ENCODE measurements at places on chromosomes 5 and 9.

DNA sequence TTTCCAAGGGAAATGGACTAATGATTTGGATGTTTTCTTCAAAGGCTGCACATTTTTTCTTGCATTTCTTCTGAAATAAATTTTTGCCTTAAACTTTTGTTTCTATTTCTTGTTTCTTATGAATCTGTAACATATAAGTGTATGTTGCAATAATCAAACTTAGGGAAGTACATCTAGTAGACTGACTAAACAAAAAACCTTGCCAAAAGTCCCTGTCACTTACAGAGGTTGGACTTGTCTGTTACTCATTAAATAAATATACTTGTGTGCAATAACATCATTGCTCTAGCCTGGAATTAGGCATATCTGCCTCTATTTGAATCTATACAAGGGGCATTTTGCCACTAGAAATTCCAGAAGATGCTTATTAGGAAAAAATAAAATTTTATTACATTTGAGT lies 56.6 kb downstream of the C6 start:
- DNase-seq = no peak

DNA sequence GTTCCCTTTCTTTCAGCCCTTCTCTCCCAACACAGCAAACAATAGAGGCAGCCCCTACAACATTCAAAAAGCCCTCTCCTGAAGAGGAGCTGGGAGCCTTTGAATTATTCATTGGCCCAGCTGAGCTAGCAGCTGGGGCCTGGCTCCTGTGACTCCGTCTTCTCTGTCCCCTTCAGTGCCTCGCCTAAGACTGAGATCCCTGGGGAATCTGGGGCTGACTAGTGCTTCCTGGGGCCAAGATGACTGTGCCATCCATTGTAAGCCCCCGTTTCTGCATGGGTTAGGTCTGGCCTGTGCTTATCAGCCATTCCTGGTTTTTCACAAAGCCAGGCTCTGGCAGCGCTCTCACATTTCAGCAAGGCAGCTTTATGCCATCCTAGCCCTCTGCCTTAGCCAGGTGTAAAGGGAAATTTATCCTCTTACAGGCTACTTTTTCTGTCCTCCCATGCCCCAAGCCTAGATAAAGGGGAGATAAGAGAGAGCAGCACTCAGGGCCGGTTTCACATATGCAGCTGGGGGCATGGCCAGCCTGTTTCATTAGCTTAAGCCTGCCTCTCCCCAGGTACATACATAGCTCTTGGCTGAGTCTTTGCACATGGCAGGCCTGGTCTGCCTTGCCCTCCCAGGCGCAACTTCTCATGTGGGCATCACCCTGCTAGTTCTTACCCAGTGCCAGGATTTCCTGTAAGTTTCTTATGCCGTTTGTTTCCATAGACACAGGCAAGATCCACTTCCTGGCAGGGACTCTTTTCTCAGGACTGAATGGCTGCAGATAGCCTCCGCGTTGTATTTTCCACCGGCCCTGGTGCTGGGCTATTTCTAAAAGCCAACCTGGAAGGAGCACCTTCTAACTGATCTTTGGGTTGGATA lies 15.8 kb downstream of the PTPA start:
- no peak for DNase-seq

DNA sequence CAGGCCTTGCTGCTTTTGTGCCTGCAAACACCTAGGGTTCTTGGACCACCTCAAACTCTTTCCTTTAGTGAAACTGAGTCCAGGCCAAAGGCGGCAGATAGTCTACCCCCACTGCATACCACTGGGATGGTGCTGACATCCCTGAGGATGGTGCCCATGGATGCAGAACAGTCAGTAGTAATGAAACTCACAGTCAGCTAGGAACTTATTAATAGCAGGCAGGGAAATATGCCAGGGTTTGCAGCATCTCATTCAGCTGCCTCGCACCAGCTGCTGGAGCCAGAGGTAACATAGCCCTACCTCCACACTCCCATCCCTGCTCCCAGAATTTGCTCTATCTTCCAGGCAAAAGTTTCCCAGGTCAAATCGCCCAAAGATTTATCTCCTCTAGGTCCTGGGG lies 189.1 kb downstream of the SREK1 start:
- DNase-seq = no peak

DNA sequence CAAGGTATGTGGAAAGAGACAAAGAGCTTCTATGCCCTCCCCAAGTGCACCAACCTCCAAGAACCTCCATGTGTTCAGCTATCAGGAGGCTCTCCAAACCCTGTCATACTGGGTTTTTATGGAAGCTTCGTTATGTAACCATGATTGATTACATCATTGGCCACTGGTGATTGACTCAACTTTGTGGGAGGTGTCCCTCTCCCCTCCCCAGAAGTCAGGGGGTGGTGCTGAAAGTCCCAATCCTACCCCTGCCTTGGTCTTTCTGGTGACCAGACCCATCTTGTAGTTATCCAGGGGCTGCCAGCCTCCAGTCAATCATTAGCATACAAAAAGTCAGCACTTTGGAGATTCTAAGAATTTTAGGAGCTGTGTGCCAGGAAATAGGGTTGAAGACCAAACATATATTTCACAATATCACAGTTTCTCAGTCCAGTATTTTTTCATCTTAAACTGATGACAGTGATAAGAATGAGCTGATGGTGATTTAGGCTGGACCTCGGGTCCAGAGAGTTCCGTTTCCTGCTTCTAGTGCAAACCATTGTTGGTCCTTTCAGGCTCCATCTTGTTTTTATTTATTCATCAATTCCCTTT lies 27.3 kb upstream of the FANCC start:
- no peak for DNase-seq

DNA sequence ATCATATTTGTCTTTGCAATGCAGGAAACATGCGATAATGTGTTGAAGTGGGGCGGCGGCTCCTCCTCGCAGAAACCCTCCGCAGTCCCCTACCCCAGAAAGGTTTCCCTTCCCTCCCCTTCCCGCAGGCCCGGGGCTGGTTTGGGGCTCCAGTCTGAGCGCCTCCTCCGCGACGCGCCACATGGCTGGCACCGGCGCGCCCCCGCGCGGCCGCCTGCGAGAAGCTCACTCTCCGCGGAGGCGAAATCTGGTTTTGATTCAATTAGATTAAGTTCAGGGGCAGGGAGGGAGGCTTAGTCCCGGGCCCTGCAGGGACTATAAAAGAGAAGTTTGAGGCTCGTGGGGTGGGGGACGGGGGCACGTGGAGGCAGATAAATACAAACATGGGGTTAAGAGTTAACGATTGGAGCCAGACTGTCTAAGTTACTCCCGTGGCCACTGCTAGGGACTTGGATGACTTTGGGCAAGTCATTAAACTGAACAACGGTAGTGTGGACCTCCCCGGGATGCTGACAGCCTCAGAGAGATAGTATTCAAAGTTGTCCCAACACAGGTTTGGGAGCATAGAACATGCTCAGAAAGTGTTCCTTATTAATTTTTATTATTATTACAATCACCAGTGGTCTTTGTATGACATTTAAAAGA lies 69.4 kb downstream of the MSX2 start:
- DNase-seq = no peak

- DNase-seq = no peak
Observed at GRCh38 chr9:134404376-134405358, 78.4 kb downstream of the RXRA start.

GRCh38 chr9:118613996-118614395 lies 755.2 kb downstream of the BRINP1 start:
- no peak for DNase-seq
